ENCODE measurements at places on chromosomes 1 and 21.

GRCh38 chr1:201072922-201073321 lies 39.3 kb downstream of the CACNA1S start:
- DNase-seq: no peak

GRCh38 chr1:43366179-43366578 lies 1.6 kb downstream of the ELOVL1 start:
- DNase-seq: no peak

- no peak for DNase-seq
Measured at GRCh38 chr1:107870696-107871095, 94.3 kb downstream of the VAV3 start.

GRCh38 chr1:212514056-212514614 lies 81.4 kb downstream of the NENF start:
- DNase-seq: no peak

GRCh38 chr1:59926381-59927123 lies at the start of gene CYP2J2:
CYP2J2 (minus strand) TSS chr1:59926773; CDS start chr1:59926746, 27 bp downstream.
- no peak for DNase-seq

GRCh38 chr21:39066829-39067780 lies 116.1 kb downstream of the PSMG1 start:
- DNase-seq: no peak

DNA sequence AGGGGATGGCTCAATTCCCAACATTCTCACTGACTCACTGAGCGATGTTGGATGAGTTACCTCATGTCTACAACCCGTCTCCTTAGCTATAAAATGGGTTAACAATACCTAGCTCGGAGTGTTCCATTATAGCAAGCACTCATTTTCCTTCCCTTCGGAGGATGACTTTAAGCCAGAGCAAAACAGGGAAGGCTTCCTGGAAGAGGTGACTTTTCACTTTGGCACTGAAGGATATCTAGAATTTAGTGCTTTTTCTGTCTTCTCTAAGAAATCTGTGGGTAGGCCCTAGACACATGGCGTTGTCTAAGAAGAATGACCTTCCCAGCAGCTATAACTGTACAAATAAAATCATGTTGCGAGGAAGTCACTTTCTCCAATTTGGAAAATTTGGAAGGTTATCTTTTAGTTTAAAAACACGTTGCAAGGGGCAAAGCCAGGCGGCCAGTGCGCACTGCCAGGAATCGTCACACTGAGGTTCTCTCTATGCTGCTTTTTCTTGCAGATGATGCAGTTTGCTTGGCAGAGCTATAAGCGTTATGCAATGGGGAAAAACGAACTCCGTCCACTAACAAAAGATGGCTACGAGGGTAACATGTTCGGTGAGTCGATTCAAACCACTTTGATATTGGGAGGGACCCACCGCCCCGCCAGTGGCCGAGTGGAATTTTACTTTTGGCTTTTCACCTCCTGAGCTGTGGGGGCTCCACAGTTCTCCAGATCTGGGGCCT lies 69.5 kb downstream of the MAN1C1 start:
- no peak for DNase-seq

GRCh38 chr1:63124666-63125191 lies 197.6 kb upstream of the FOXD3 start:
- no peak for DNase-seq

- DNase-seq: no peak
Measured at GRCh38 chr21:45122432-45123132, 48.2 kb downstream of the ADARB1 start.

DNA sequence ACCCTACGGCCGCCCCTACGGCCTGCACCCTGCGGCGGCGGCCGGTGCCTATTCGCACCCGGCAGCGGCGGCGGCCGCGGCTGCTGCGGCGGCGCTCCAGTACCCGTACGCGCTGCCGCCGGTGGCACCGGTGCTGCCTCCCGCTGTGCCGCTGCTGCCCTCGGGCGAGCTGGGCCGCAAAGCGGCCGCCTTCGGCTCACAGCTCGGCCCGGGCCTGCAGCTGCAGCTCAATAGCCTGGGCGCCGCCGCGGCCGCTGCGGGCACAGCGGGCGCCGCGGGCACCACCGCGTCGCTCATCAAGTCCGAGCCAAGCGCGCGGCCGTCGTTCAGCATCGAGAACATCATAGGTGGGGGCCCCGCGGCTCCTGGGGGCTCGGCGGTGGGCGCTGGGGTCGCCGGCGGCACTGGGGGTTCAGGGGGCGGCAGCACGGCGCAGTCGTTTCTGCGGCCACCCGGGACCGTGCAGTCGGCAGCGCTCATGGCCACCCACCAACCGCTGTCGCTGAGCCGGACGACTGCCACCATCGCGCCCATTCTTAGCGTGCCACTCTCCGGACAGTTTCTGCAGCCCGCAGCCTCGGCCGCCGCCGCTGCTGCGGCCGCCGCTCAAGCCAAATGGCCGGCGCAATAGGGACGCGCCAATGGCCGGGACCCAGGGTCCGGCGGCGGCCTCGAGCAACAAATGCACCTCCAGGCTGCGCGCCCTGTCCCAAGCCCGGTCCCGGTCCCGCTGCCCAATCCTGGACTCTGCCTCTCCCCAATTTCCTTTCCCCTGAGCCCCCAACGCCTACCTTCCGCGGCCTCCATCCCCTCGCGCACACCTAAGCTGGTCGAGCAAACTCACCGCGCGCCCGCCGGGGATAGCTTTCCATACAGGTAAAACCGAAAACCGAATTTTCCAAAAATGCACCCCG lies 1.8 kb downstream of the FOXD3 start:
- no peak for DNase-seq

DNA sequence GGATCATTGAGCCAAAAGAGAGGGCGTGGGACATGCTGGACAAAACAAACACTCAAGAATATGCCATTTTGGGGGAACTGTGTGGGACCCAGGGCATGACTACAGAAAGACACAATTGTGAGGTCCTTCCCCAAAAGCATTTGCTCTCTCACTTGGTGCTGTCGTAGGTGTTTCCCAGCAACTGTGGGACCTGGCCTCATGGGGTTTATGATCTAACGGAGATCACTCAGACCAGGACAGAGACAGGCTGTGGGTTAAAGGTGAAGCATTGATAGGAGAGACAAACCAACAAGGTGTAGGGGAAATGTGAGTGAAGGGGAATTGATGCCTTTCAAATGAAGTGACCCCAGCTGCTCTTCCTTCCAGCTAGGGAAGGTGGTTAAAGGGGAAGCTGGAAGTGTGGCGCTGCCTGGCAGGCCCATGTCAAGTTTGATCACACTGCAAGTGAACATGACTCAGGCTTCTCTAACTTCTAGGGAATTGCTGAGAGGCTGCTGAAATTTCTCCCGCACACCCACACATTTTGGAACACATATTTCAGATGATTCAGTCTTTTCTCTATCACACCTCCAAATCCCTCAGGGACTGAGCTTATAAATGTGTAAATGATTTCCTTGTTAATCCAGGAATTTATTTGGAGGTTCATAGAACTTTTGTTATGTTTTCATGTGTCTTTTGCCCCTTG lies 30.2 kb downstream of the TRAF5 start:
- no peak for DNase-seq

DNA sequence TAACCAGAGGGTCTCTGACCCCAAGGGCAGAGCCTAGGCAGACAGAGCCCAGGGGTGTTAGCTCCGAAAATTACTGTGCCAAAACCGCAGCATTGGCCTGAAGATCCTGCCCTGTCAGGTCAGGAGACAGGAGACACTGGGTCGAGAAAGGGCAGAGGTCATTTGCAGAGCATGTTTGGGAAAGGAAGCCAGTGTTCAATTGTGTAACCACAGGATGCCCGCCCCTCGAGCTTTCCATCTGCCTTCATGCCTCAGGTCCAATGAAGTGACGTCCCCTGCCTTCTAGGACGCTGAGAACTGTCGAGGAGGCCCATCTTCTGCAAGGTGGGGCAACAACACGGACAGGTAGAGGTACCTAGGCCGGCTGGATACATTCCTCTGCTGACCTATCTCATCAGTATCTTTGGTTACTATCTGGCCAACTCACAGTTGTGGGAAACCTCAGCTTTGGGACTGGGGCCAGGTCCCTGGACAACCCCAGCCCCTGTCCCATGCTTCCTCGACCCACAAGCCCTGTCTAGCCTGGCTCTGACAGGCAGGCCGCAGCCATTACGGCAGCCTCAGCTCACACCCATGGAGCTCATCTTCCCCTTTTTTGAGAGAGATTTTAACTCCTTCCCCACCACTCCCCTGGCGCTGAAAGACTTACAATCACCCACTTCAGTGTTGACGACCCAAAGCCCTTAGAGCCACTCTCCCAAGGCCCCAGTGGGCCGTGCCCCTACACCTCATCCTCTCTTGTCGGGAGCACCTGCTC lies 1.3 kb downstream of the ARL8A start:
- DNase-seq: peak; percentile 63

DNA sequence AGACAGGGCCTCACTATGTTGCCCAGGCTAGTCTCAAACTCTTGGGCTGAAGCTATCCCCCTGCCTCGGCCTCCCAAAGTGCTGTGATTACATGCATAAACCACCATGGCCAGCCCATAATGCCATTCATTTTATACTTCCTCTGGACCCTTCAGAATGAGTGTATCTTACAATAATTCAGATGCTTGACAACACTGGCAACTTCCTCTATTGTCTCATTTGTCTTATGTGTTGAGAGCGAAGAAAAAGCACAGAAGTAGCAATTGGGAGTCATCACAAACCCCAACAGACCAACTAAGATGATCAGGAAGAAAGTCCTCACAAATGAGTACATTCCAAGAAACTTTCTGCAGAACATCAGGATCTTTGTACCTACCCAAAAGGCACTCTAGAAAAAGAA lies 191.9 kb downstream of the RERE start:
- DNase-seq: no peak

GRCh38 chr1:30042438-30043147 lies 680.8 kb downstream of the MATN1 start:
- DNase-seq: no peak

DNA sequence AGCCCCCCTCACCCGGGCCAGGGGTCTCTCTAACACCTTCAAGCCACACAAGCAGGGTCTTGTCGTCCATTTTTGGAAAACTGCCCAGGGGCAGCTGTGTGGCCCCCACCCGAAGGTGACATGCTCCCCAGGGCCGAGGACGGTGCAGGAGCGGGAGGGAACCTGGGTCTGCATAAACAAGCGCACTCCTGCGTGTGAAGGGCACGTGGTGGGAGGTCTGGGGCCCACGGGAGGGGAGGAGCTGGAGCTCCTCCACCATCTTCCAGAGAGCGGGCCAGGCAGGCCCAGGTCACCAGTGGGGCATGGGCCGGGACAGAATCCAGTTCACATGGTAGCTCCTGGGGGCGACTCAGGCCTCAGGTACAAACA lies 16.5 kb downstream of the CFAP74 start:
- no peak for DNase-seq

- no peak for DNase-seq
Measured at GRCh38 chr1:154729031-154729442, 121.1 kb upstream of the ADAR start.

DNA sequence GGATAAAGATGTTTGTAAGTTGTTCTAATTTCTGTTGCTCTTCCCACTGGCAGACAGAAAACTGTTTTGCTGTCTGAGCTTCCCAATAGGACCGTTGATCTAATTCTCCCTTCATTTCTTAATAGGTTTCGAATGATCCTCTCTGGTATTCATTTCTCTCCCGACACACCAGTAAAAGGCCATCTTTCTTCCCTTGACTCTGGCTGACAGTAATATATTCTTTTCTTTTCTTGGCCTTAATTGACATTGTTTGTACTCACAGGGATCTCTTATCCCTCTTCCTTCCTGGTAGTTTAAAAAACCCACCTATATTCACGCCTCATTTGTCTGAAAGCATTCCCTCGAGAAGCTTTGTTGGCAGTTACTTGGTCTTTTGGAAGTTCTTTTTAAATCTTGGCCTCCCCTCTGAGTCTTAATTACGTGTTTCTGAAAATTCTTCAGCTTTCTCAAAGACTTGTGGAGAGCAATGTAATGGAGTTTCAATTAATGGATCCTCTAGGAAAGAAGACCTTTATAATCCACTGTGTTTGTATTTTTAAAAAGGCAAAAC lies 40.3 kb downstream of the MAP10 start:
- DNase-seq: no peak

DNA sequence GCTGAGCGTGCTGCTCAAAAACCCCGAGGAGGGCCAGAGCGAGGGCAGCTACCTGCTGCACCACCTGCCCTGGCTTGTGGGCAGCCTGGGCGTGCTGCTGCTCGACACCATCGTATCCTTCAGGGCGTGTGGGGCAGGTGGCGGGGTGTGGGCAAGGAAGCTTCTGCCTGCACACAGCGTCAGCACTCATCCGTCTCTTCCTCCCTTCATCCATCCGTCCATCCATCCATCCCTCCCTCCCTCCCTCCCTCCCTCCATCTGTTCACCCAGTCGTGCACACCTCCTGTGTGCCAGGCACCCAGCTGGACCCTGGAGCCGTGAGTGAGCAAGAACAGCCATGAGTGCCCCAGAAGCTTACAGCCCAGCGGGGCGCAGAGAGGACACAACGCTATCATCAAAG lies 15.2 kb downstream of the SLC66A1 start:
- DNase-seq: no peak

GRCh38 chr1:115469703-115470476 lies 131.8 kb upstream of the NGF start:
- DNase-seq: no peak

- no peak for DNase-seq
Measured at GRCh38 chr21:36756527-36756926, 57.6 kb downstream of the SIM2 start.

- DNase-seq: no peak
Measured at GRCh38 chr1:23436520-23437354, 12.2 kb upstream of the TCEA3 start.

DNA sequence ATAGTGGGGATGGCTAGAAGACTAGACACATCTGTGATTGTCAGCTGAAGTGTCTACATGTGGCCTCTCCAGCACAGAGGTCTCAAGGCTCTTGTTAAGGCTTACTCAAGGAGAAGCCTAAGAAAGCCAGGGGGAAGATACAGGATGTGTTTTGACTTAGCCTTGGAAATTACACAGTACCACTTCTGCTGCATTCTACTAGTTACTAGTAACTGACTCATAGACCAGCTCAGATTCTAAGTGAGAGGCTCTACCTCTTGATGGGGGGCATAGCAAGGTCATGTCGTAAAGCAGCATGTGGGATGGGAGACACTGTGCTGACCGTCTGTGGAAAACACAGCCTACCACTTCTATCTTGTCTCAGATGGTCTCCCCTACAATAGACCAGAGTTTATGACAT lies 99.5 kb downstream of the UBE2U start:
- no peak for DNase-seq

DNA sequence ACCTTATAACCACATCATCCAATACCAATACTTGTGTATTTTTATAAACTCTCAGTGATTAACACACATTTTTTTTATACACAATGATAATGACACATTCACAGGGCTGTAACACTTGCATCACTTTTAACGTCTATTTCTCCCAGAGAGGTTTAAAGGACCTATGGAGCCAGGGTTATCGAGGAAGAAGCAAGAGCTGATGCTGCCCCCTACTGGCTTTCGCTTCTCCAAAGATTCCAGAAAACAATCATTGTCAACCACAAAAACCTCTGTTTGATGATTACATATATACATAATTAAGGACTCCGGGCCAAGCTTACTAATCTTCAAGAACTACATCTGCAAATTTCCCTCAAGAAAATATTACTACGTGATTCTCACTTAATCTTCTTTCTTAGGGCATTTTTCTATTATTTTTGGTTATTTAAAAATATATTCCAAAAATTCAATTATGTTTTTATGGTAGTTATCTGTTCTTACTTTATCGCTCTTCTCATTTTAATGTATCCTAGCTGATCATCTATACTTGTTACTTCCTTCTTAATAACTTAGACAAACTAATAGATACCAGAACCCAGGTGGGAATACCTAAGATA lies 214.5 kb downstream of the VAV3 start:
- no peak for DNase-seq
